Gastroesophageal sphincter (tissue), 4 donors: ENCODE measurements at places on chromosomes 7 and 10.

- no peaks in the 10 kb centered on the region for H3K4me1 ChIP-seq
- H3K4me3 ChIP-seq: no peak overlapping the region
- H3K27ac ChIP-seq: no peak overlapping the region
Observed at GRCh38 chr10:12013926-12014325, 28.7 kb downstream of the UPF2 start.

DNA sequence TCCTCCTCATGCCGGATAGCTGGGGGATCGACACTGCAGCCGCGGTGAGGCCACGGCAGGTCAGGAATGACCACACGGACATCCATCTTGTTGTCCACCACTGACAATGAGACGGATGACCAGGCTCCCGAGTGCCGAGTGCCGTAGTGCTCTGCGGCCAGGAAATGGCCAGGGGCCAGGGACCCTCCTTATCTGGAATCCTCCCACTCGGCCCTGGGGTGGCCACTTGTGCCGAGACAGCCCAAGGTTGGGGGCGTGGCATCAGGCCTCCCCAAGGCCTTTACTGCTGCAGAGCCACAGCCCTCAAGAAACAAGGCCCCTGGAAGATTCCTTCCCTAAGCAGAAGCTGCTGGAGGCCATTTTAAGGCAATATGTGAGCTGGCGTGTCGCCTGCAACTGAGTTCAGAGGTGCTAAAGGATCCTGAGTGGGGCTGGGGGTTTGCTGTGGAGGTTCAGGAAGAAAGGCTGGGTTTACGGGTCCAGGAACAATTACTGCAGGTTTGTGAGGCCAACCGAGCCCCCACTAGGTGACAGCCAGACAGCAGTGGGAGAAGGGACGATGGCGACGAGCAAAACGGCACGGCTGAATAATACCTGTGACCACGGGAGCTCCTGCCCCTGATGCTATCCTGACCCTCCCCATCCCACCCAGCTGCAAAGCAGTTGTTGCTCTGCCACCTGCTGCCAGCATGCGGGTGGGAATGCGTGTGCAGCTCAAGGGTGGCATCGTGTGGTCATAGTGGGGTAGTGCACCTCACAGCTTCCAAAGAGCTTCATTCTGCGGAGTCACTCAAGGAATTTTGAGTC lies 31.6 kb upstream of the LEP start:
- H3K27ac ChIP-seq: no peak overlapping the region
- no peaks in the 10 kb centered on the region for H3K4me1 ChIP-seq
- H3K4me3 ChIP-seq: no peak overlapping the region
- no peaks in the 10 kb centered on the region for H3K36me3 ChIP-seq

DNA sequence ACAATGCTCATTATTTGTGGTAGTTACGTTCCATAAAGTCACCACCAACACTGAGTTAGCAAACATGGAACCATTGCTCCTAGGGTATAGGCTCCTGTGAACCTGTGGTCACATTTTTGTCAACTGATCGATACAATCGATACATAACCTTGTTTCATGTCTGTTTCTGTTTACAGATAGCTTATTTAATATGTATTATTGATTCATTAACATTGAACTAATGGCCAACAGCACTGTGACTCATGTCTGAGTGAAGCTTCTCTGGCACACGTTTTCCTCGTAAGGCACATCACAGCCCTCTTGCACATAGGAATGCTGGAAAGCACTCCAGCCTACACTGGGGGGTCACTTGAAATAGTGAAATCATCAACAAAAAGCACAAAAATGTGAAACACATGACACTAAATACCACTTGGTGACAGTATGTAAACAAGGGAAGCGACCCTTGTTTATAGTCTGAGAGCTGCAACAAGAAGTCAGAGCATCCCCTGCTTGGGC lies 27.0 kb downstream of the GHRHR start:
- no peak overlapping the region for H3K27ac ChIP-seq
- peaks cover 14% of the 10 kb centered on the region for H3K27me3 ChIP-seq
- H3K4me1 ChIP-seq: peaks cover 7% of the 10 kb centered on the region

- no peak overlapping the region for H3K4me3 ChIP-seq
- no peak for ATAC-seq
- H3K27me3 ChIP-seq: no peaks in the 10 kb centered on the region
- H3K4me1 ChIP-seq: no peaks in the 10 kb centered on the region
- H3K36me3 ChIP-seq: no peaks in the 10 kb centered on the region
- no peak overlapping the region for H3K27ac ChIP-seq
Observed at GRCh38 chr10:33010132-33011037, 52.4 kb upstream of the ITGB1 start.

GRCh38 chr10:102267748-102268147 lies 22.4 kb downstream of the GBF1 start:
- no peaks in the 10 kb centered on the region for H3K27me3 ChIP-seq
- H3K4me1 ChIP-seq: peaks cover 7% of the 10 kb centered on the region
- peak; percentile 74 for ATAC-seq
- H3K4me3 ChIP-seq: no peak overlapping the region
- no peaks in the 10 kb centered on the region for H3K36me3 ChIP-seq

- H3K4me3 ChIP-seq: no peak overlapping the region
- no peaks in the 10 kb centered on the region for H3K27me3 ChIP-seq
- H3K36me3 ChIP-seq: no peaks in the 10 kb centered on the region
Observed at GRCh38 chr10:20919481-20919880, 22.4 kb upstream of the NEBL start.

DNA sequence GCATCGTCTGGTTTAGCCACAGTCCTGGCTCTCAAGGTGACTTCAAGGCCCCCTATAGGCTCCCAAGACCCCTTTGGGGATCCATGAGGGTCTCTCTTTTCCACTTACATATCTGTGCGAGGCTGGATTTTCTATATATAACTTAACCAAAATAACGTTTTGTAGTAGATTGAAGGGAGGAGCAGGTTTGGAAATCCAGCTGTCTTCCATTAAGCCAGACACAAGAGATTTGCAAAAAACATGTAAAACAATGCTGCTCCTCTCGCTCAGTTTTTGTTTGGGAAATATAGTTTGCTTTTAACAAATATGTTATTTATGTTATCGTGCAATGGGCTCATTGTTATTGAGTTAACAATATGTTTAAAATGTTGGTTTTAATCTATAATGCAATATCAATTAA lies 811.2 kb downstream of the TYW1 start:
- no peak for ATAC-seq
- no peak overlapping the region for H3K27ac ChIP-seq
- no peaks in the 10 kb centered on the region for H3K27me3 ChIP-seq
- no peaks in the 10 kb centered on the region for H3K36me3 ChIP-seq
- no peaks in the 10 kb centered on the region for H3K4me1 ChIP-seq

GRCh38 chr10:78899098-78899754 lies 169.5 kb upstream of the ZMIZ1 start:
- H3K27ac ChIP-seq: no peak overlapping the region
- no peak overlapping the region for H3K4me3 ChIP-seq
- no peaks in the 10 kb centered on the region for H3K36me3 ChIP-seq
- no peaks in the 10 kb centered on the region for H3K27me3 ChIP-seq
- no peak for ATAC-seq

GRCh38 chr10:29735628-29736365 lies 101.0 kb upstream of the SVIL start:
- H3K4me3 ChIP-seq: peak overlapping the region; percentile 98
- peak overlapping the region; percentile 86 for H3K27ac ChIP-seq
- no peaks in the 10 kb centered on the region for H3K27me3 ChIP-seq
- ATAC-seq: peak; percentile 83

- no peak overlapping the region for H3K4me3 ChIP-seq
- H3K27me3 ChIP-seq: no peaks in the 10 kb centered on the region
- no peaks in the 10 kb centered on the region for H3K36me3 ChIP-seq
- H3K4me1 ChIP-seq: no peaks in the 10 kb centered on the region
Observed at GRCh38 chr7:100516135-100516812, 22.7 kb upstream of the AGFG2 start.

- H3K4me1 ChIP-seq: no peaks in the 10 kb centered on the region
- no peaks in the 10 kb centered on the region for H3K27me3 ChIP-seq
- H3K27ac ChIP-seq: no peak overlapping the region
- H3K4me3 ChIP-seq: no peak overlapping the region
Observed at GRCh38 chr7:8516976-8517375, 83.6 kb downstream of the NXPH1 start.

DNA sequence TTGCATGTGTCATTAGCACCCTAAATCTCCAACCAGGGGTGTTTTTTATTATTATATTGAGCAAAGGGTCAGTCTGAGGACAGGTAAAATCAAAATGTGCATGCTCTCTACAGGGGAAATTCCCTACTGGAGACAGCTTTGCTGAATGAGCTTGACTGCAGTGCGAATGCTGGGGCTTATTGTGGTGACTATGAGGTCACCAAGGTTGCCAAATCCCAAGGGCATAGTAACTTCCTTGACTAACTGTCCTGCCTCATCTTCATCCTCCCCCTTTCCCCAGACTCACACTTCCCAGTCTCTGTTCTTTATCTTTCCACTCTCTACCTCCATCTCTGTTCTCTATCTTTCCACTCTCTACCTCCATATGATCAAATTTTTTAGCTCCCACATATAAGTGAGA lies 22.9 kb upstream of the AOC1 start:
- H3K4me1 ChIP-seq: no peaks in the 10 kb centered on the region
- no peak for ATAC-seq
- no peak overlapping the region for H3K4me3 ChIP-seq
- H3K27ac ChIP-seq: no peak overlapping the region
- no peaks in the 10 kb centered on the region for H3K36me3 ChIP-seq

DNA sequence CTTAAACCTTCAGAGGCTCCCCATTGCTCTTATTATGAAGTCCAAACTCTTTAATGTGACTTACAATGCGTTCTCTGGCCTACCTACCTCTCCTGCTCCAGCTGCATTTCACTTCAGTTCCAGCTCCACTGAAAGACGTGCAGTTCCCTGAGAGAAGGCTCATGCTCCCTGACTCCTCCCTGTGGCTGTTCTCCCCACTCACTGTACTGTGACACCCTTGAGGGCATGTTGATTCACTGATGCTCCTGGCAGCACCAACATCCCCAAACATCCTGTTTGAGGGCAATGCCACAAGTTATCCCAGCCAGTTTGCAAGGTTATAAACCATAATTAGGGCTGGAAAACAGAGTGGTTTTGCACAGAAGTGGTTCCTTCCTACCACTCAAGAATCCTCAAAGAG lies 111.2 kb downstream of the LSM5 start:
- H3K36me3 ChIP-seq: no peaks in the 10 kb centered on the region
- ATAC-seq: no peak
- no peak overlapping the region for H3K27ac ChIP-seq
- H3K4me1 ChIP-seq: no peaks in the 10 kb centered on the region

DNA sequence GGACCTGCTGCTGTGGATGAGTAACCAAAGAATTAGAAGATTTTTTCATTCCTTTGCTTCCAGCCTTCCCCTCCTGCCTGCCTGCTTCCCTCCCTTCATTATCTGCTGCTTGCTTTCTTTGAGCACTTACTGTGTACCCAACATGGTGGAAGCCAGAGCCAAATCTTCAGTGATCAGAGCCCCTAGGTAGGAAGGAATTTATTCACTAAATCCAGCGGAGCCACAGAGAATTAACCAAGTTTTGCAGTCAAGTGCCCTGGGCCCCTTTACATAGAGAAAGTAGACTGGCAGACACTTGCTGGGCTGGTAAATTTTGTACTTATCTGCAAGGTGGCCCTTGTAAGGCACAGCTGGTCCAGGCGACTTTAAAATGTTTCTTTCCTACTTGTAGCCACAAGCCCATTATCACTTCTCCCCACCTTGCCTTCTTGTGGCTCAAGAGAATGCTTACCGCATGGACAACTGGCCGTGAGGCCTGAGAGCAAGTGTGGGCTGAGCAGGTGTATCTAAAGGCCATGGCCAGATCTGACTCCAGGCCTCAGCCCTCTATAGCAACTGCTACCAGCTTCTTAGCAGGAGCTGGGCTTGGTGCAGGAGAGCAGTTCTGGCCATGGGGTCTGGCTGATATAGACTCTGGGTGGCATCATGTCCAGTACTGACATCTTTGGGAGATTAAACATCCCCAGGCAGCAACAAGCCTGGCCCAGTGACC lies 11.1 kb downstream of the UNC5B start:
- no peak for ATAC-seq
- no peaks in the 10 kb centered on the region for H3K4me1 ChIP-seq
- H3K27me3 ChIP-seq: no peaks in the 10 kb centered on the region
- no peak overlapping the region for H3K4me3 ChIP-seq

DNA sequence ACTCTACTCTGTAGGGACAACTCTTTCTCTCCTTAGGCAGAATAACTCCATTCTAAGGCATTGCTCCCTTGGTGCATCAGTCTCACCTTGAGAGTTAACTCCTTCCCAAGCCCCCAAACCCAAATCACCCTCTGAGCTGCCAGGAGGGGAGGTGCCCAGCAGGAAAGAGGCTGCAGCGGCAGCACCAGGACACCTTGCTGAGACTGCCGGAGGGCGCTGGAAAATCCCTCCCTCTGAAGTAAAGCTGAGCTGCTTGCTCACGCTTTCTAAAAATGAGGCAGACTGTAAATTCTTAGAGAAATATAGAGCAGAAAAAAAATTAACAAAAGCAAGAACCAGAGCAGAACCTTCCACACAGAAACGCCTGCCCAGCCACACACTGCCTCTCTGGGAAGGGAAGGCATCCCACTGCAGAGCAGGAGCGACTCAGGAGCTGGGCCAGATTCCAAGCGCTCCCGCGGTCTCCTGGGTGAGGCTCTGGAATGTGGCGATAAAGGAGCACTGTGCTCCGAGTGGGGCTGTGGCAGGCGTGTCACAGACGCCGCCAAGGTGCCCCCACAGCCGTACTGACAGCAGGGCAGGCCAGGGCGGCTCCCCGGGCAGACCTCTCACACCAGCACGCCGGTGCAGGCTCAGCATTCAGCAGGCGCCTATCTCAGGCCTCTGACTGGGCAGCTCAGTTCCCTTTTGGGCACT lies 202.1 kb downstream of the TNS3 start:
- H3K36me3 ChIP-seq: peaks cover 10% of the 10 kb centered on the region
- peak overlapping the region; percentile 19 for H3K4me3 ChIP-seq
- peaks cover 19% of the 10 kb centered on the region for H3K4me1 ChIP-seq
- ATAC-seq: peak; percentile 53
- H3K27ac ChIP-seq: no peak overlapping the region

GRCh38 chr7:32892521-32893206 lies 1.1 kb upstream of the KBTBD2 start:
- peak overlapping the region; percentile 59 for H3K4me3 ChIP-seq
- H3K4me1 ChIP-seq: peaks cover 39% of the 10 kb centered on the region
- H3K27me3 ChIP-seq: no peaks in the 10 kb centered on the region
- no peaks in the 10 kb centered on the region for H3K36me3 ChIP-seq
- H3K27ac ChIP-seq: peak overlapping the region; percentile 81

GRCh38 chr7:148485618-148486017 lies 104.9 kb upstream of the C7orf33 start:
- no peak overlapping the region for H3K27ac ChIP-seq
- H3K27me3 ChIP-seq: no peaks in the 10 kb centered on the region
- no peak for ATAC-seq

DNA sequence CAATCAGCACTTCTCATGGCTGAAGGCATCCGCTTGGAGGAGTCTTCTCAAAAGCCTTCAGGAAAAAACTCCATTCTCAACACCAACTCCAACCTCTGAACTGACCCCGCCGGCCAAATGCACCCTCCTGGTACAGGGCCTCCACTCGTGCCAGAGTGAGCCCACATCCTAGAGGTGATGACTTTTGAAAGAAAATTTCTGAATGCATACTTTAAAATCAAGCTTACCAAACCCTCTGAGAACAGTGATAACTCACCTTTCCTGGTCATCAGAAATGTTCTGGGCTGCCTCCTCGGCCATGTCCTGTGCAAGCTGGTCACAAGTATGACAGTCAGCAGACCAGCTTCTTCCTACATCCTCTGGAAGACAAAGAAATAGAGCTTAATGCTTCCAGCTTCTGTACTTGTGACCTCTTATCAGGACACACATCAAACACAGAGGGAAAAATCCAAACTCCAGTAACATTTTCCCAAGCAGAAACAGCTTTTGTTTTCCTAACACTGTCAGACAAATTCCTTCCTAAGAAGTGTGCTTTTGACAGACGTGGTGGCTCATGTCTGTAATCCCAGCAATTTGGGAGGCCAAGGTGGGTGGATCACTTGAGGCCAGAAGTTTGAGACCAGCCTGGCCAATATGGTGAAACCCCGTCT lies at the start of gene PKD1L1:
Gene PKD1L1 (minus strand): TSS at position 326 of the 650 bp plus-strand sequence. CDS start 26 bp downstream, at position 300.
- H3K36me3 ChIP-seq: no peaks in the 10 kb centered on the region
- H3K4me1 ChIP-seq: no peaks in the 10 kb centered on the region
- H3K4me3 ChIP-seq: no peak within 1 kb of the TSS
- ATAC-seq: no peak
- peak within 1 kb of the TSS; percentile 56 for H3K27ac ChIP-seq
